ENCODE measurements at places on chromosomes 6 and 20.
A peak's percentile ranks its signal among the peaks of the same experiment; 100 is the strongest.

DNA sequence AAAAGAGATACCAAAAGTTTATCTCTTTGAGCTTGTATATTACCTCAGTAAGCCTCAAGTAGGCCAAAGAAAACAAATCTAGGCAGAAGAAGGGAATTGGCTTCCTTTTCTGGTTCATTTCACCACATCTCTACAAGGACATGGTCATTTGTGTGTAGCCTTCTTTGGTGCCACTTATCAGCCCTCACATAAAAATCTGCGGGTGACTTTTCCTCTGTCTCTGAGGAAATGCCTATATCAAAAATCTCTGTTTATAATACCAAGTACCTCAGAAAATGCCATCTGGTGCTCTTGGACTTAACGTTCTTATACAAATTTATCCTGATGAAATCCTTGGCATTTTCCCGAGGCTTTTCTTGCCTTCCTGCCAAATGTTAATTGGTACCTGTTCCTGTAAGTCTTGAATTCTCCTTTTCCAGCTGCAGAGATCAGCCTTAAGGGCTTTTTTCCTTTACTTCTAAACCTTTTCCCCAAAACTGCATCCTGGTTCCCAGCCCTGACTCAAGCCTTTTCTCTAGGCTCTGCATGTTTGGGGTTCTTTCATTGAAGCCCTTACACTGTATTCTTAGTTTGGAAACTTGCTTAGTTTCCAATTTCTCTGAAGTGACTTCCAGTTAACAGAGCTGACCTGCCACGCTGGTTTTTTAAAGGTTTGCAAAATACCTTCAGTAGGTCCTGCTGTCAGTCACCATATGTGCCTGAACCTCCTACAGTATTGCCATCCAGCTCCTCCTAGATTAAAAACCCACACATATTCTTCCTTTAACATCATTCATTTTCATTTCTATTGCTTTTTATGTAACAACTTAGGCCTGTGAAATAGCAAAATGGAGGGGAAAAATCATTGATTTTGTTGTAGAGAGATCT lies 191.2 kb upstream of the PREP start:
- no peak for DNase-seq

DNA sequence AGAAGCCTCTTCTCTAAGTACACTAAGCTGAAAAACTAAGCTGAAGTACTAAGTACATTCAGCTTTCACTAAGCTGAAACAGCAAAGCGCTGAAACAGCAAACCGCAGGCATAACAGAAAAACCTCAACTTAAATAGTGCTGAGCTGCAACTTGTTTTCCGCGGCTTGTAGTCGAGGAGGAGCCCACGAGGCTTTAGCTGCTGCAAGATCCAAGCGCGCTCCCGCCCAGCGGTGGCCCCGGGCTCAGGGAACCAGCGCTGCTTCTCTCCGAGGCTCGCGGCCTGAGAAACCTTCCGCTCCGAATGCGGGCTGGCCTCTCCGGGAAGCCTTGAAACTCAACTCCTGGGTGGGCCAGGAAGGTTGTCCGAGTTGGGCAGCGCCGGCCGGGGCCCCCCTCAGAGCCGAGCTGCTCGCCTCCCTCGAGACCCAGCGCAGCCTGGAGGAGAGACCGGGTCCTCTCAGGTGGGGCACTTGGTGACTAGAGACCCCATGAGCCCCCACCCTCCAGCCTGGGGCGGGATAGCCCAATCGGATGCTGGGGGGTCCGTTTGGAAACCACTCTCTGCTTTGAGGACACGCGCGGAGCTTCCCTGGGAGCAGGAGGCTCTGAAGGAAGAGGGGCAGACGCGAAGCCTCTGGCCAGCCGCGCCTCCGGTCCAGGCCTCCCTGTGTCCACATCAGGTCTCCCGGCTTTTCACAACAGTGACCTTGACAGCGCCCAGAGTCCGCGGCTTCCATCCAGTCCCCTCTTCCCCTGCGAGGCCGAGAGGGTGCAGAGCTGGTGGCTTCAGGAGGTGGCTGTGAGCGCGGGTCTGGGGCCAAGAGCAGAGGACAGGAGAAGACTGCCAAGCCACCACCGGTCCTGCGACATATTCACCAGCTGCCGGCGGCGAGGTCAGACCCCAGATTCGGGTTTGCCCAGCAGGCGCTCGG lies 38.1 kb upstream of the HLA-E start:
- DNase-seq = peak; percentile 61

- no peak for DNase-seq
Measured at GRCh38 chr6:131929264-131929663, 21.9 kb downstream of the CCN2 start.

DNA sequence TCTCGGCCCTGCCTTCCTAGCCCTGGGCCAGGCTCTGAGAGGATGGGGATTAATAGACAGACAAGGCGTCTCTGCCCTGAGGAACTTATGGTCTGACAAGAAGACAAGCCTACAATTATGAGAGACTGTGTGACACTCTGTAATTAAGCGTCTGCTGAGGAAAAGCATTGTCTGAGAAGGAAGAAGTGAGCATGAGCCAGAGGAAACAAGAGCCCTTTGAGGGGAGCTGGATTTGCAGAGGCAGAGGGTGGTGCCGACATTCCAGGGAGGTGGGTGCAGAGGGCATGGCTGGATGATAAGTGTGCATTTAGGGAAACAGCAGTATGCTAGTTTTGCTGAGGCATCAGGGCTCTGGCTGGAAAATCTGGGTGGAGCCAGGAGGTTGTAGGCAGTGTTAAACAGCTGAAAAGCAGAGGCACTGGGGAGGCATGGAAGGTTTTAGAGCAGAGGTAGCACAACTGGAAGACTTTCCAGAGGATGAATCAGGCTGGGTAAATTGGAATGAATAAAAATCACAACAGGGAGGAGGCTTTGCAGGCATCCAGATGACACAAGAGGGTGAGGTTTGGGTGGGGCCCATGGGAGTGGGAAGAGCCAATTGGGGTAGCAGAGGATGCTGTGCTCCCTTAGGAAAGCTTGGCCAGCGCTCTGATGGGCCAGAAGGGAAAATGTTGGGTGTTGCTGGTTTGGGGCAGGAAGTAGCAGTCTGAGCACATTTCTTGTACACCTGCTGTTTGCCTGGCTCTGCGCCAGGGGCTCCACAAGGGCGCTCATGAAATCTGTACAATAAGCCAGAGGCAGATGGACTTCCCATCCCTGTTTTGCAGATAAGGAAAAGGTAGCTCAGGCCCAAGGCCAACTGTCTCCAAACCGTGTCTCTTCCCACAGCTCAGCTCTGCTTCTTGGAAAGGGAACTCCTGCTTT lies 74.0 kb upstream of the MYL9 start:
- peak; percentile 59 for DNase-seq

GRCh38 chr20:44683263-44684046 lies 31.7 kb upstream of the CCN5 start:
- peak; percentile 46 for DNase-seq

GRCh38 chr20:45433316-45433715 lies 17.4 kb downstream of the PIGT start:
- no peak for DNase-seq

DNA sequence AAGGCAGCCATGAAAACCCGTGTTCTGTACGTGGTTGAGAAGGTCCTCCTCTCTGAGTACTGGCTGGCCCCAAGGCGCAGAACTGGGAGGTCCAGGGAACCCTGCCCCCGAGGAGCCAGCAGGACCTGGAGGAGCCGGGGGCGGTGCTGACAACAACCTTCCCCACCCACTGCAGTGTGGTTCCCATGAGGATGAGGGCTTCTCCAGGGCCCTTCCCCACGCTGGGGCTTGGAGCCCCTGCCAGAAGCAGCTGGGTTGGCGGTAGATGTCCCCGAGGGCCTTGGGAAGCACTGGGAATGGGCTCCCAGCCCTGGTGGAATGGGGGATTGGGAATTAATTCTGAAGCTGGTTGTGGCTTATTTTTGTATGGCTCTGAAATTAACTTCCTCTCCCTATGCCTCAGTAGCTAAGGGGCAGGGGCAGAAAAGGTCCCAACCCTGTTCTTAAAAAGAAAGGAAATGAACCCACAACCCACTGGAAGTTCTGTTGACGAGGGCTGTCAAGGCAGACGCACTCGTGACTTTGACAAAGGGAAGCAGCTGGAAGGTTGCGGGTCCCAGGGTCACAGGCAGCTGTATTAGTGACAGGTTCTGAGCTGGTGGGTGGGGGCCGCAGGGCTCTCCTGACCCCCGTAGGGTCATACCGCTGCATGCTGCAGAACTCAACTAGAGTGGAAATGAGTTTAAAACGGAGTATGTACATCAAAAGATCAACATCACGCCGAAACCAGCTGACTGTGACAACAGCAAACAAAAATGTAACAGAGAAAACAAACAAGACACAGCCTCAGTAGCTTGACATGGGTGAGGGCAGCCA lies 13.9 kb upstream of the HELZ2 start:
- no peak for DNase-seq

DNA sequence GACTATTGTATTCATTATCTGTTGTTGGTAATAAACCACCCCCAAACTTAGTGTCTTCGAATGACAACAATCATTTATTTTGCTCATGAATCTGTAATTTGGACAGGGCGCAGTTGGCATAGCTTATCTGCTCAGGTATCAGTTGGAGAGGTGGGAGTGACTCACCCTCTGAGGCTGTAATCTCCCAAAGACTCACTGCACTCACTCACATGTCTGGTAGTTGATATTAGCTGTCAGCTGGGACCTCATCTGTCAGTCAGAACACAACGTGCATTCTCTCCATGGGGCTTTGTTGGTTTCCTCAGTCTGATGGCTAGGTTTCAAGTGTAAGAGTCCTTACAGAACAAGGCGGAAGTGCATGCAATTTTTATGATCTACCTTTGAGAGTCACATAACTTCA lies 219.0 kb upstream of the PRND start:
- no peak for DNase-seq

- peak; percentile 54 for DNase-seq
Measured at GRCh38 chr6:24936641-24937317, 1.0 kb upstream of the RIPOR2 start.

DNA sequence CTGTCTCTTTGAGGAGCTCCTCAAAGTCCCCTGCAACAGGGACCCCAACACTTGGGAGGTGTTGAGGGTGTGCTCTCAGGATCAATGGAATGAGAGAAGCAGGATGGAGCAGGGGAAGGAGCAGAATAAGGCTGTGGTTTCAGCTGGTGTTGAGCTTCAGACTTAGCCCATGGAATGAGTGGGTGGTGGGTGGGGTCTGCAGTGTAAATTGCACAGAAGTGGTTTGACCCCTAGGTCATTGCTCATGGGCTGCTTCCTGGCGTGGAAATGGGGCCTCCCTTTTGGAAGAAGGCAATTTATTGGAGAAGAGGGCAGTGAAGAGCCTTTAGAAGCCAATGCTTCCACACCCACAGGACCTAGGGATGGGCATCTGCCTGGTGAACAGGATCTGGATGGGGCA lies 37.0 kb upstream of the KCNG1 start:
- DNase-seq = no peak

- no peak for DNase-seq
Measured at GRCh38 chr6:63793465-63794137, 158.0 kb downstream of the PHF3 start.

DNA sequence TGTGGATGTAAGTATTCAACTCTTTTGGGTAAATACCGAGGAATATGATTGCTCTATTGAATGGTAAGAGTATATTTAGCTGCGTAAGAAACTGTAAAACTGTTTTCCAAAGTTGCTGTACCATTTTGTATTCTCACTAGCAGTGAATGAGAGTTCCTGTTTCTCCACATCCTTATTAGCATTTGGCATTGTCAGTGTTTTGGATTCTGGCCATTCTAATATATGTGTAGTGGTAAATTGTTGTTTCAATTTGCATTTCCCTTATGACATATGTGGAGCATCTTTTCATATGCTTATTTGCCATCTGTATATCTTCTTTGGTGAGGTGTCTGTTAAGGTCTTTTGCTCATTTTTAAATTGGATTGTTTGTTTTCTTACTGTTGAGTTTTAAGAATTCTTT lies 29.3 kb upstream of the KAT14 start:
- no peak for DNase-seq

- no peak for DNase-seq
Measured at GRCh38 chr6:71038711-71039344, 82.0 kb upstream of the B3GAT2 start.

DNA sequence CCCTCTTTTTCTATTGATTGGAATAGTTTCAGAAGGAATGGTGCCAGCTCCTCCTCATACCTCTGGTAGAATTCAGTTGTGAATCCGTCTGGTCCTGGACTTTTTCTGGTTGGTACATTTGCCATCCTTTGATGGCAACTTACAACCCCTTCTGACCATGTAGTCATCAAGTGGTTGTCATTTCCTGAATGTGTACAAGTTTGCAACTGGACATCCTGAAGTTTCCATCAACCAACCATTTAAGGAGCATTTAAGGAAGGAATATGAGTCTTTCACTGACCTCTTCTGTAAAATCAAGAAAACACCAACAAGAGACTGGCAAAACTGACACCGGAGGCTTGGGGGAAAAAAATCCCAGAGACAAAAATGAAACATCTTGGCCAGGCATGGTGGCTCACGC lies 97.4 kb downstream of the RIN2 start:
- no peak for DNase-seq

- peak; percentile 99 for DNase-seq
Measured at GRCh38 chr6:33200219-33201146, at the start of the genes RXRB and SLC39A7. Gene RXRB, minus strand, starts transcription at chr6:33200665. Its CDS starts 189 bp downstream, at chr6:33200476. Gene SLC39A7, plus strand, starts transcription at chr6:33200867. Its CDS starts 379 bp downstream, at chr6:33201246.

- no peak for DNase-seq
Measured at GRCh38 chr6:160882791-160883279, 108.7 kb upstream of the MAP3K4 start.

DNA sequence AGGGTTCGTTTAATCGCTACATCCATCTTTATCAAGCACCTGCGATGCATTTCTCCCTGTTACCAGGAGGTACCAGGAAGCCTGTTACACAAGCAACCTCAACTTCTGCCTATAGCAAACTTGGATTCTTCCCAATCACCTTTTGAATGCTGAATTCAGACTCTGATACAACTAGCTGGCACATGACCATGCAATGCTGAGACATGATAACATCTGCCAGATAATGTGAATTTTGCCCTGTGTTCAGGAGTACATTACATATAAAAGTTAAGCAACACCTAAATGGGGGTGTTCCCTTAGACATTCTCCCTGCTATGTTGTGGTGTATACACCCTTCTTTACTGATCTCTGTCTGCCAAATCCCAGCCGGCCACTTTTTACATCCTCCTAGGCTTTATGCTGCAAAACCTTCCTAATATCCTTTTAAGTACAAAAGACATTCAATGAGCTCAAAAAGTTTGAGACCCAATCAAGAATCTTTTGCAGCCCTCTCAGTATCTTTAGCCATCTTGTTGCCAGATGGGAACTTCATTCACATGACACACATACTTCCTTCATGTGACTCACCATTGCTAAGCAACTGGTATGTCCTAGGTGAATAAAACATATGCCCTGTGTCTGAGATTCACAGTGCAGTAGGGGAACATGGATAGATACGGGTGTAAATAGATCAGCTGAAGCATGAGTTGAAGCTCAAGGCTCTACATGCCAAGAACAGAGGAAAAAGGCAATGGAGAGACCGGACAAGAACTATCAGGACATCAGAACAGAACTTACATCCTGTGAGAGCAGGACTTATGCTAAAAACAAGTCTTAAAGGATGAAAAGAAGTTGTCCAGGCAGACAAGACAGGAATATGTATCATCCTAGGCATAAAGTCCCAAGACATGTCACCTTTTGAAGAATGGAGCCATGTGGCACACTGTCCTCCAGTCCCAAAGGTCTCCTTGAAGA lies 84.3 kb downstream of the ZHX3 start:
- no peak for DNase-seq

DNA sequence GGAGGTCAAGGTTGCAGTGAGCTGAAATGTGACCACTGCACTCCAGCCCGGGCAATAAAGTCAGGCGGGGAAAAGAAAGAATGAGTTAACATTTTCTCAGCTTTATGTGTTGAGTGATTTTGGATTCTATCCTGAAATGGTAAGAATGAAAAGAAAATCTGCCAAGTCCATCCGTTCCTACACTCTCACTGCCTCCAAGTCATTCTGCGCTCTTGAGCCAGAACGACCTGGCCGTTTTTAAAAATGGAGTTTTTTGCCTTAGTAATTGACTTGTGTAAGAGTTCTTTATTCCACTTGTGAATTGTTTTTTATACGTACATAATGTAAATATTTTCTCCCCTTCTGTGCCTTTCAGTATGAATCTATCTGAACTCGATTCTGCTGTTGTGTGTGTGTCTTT lies 28.7 kb downstream of the DNAJC5 start:
- DNase-seq = no peak

Data from naive thymus-derived CD8-positive, alpha-beta T cell (primary cell).